ENCODE measurements at places on chromosomes 13 and 19.
A peak's percentile ranks its signal among the peaks of the same experiment; 100 is the strongest.

- no peak for DNase-seq
These were observed 5.5 kb downstream of the RAB11B start for GRCh38 chr19:8395621-8396082.

DNA sequence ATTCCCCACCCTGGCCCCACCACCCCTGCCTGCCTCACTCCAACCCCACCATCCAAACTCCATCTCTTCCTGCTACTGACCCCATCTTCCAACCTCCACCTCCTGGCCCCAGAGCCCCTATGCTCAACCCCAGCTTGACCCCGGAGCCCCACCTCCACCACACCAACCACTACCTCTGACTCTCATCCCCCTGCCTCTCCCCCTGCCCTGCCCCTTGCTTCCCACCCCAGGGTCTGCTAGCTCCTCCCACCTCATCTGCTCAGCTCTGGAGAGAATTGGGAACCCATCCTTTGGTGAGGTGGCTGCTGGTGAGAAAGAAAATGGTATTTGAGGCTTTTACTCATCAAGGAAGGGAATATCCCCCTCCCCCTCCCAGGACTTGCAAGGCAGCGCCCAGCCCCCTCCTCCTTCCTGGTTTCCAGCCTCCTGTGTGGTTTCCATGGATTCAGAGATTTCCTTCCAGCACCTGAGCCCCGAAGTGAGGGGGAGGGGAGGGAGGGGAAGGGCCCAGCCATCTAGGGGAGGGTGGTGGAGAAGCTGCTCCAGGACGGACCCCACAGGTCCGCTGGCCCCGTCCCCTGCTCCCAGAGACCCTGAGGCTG is 11.4 kb upstream of the PEPD start:
- DNase-seq, result no peak

DNA sequence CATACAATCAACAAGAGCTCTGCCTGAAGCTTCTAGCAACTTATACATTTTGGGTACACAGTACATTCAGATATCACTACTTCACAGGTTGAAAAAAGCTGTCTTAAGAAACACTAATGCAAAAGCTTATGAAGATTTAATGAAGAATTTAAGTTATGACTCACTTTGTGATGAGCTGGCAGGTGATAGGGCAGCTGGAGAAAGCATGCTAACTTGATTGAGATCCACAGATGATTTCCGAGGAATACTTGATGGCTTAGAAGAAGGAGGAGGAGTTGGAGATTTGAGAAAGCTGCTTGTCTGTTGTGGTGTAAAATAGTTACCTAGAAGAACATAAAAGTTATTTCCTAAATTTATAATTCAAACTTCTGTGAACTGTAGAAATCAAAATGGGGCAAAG is 23.3 kb downstream of the EXOSC8 start:
- DNase-seq, result no peak

- no peak for DNase-seq
These were observed 407.8 kb downstream of the KLF5 start for GRCh38 chr13:73466561-73466960.

DNA sequence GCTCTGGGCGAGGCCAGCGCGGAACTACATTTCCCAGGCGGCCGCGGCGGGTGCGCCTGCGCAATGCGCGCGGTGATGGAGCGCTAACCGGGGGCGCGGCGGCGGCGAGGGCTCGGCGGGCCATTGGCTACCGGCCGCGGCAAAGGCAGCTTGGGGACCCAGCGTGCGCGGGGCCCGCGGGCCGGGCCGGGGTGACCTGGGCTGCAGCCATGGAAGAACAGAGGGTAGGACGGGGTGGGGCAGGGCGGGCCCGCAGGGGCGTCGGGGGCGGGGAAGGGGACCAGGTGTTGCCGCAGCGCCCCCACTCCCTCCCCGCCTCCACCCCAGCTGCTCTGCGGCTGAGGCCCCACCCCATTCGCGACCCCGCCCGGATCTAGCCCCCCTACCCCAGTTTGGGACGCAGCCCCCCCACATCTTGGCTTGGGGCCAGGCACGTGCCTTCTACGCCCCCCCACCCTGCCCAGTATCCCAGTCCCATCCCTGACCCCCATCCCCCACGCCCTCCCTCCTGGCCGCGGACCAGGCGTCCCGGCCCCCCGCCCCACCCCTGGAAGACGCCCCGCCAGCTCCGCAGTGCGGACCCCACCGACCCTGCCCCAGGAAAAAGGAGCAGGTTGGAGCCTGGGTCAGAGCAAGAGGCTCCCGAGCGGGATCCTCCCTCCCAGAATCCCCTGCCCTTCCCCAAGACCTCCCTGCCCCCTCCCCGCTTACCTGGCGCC is at the start of gene FSD1:
FSD1 (plus strand) TSS at position 61 of the 719 bp plus-strand sequence; CDS start at position 210, 149 bp downstream.
- peak; percentile 84 for DNase-seq

- no peak for DNase-seq
These were observed 261 bp downstream of the FARP1 start for GRCh38 chr13:98143157-98143553.

DNA sequence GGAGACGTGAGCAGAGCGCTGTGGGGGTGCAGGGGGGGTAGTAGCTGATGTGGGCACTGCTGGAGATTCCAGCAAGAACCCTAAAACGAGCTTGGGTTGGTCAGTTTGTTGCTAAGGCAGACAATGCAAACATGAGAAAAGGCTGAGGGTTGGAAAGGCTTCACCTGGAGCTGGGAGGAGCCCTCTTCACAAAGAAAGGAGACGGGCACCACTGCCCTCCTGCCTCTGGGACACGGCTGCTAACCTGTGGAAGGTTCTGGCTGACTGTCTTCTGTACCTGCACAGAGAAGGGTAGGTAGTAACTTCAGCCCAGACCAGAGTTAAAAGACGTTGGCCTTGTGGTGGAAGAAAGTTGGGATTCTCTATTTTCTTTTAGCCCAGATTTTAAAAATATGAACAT is 108.7 kb downstream of the SUCLA2 start:
- DNase-seq, result no peak

- DNase-seq, result no peak
These were observed 7.5 kb upstream of the SBNO2 start for GRCh38 chr19:1181606-1182005.

- DNase-seq, result peak; percentile 76
These were observed 587 bp downstream of the S1PR4 start for GRCh38 chr19:3178973-3179738.

DNA sequence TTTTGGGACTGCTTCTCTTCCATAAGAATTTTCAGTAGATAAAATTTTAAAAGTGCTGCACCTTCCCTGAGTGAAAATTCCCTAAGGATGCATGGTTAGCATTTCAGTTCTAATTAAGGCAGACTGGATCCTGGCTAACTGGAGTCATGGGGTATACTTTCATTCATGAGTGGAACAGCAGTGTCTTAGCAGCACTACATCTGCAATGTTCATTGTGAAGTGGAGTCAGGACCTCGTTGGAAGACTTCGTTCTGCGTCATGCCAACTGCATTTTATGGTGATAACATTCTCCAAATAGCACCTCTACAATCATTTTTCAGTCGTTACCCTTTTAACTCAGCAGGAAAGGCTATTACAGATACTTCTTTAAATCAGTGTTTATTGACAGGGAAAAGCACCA is 25.5 kb downstream of the PHF11 start:
- DNase-seq, result no peak

- peak; percentile 79 for DNase-seq
These were observed 491 bp downstream of the ZNF525 start for GRCh38 chr19:53365899-53366493.

- DNase-seq, result no peak
These were observed 103.9 kb upstream of the SOX1 start for GRCh38 chr13:111963031-111963430.

- DNase-seq, result peak; percentile 84
These were observed 13.6 kb downstream of the CFD start for GRCh38 chr19:873084-873483.

DNA sequence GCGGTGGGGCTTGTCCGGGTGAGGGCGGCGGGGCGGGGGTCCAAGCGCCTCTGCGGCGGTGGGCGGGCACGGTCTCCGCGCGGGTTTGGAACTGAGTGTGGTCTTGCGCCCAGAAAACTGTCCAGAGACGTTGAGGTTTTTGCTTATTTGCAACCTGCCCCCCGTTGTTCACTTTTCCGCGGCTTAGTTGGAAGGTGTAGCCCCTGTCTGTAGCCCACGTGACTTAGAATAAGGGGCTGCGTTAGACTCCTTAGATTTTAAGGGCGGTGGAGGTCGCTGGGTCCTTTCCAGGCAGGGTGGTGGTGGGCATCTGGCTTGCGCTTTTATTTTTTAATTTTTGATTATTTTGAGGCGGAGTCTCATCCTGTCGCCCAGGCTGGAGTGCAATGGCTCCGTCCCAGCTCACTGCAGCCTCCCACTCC is 748 bp downstream of the RPS15 start:
- no peak for DNase-seq

DNA sequence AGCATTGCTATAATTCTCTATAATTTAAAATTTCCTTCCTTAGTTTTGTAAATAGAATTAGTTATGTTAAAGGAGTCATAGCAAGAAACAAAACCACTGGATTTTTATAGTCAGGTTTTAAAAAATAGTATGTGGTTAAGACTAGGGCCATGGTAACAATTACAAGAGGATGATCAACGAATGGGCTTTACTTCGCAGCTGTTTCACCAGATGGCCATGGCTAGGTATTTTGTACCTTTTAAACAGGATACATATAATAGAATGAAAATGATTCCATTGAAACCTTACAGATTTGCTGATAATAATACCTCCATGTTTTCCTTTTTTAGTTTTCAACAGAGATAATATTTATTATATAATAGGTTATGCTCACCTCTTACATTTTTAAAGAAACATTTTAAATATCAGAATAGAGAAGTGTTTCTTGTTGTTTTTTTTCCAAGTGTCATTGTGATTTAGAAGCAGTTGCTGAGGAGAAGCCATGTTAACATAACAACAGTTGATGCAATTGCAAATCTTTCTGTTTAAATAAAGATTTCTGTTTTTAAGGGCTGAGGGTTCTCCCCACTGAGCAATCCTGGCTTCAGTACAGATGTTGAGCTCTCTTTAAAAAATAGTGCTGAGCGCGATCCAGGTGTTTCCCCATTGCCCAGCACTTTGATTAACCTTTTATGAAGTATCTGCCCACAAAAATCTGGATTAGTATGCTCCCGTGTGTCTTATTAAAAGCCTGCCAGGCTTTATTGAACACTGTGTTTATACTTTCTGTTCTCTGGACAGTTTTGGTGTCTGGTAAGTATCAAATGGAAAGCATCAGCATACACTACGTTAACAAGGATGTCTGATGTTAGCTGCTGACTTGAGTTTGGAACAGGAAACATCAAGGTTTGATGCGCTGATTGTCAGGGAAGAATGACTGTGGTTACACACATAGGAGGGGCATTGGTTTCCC is 205.3 kb downstream of the HS6ST3 start:
- no peak for DNase-seq

DNA sequence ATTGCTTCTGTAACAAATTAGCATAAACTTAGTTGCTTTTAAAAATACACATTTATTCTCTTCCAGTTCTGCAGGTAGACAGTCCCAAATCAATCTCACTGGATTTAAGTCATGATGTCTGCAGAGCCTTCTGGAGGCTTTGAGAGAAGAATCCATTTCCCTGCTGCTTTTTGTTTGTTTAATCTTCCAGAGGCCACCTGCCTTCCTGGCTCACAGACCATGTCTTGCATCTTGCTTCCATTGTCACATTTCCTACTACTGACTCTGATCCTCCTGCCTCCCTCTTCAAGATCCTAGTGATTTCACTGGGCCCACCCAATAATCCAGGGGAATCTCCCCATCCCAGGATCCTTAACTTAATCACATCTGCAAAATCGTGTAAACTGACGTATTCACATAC is 473.3 kb downstream of the ITGBL1 start:
- no peak for DNase-seq

DNA sequence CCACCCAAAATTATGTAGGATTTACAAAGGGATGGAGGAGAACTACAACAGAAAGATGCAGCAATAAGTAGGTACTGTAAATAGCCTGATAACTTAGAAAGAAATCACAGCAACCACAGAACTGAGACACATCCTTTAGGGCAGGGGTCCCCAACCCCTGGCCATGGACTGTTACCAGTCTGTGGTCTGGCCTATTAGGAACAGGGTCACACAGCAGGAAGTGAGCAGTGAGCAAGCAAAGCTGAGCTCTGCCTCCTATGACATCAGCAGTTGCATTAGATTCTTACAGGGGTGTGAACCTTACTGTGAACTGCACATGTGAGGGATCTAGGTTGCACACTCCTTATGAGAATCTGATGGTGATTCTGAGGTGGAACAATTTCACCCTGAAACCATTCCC is 997.6 kb downstream of the DIAPH3 start:
- no peak for DNase-seq

- no peak for DNase-seq
These were observed 167.2 kb downstream of the DIAPH3 start for GRCh38 chr13:59996461-59996980.

- DNase-seq, result no peak
These were observed 29.7 kb downstream of the NAXD start for GRCh38 chr13:110644892-110645521.

DNA sequence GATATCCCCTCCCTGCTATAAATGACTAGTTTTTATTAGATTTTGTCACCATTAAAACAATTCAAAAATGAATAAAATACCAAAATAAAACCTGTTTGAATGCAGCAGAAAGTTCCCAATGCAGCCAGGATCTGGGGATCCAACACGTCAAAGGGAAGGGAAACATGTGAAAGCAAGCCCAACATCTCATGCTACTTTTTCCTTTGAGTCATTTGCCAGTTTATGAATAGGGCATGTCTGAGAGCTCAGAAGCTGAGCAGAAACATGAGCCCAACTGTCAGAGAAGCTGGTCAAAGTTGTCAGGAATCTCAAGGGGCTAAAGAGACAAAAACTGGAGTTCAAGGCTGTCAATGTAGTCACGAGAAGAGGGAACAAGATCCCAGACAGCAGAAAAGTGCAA is 526.4 kb downstream of the KLF5 start:
- DNase-seq, result no peak

- no peak for DNase-seq
These were observed 125.5 kb downstream of the KCNRG start for GRCh38 chr13:50140581-50141374.

- DNase-seq, result no peak
These were observed 123.9 kb downstream of the SLC7A1 start for GRCh38 chr13:29471551-29471950.

DNA sequence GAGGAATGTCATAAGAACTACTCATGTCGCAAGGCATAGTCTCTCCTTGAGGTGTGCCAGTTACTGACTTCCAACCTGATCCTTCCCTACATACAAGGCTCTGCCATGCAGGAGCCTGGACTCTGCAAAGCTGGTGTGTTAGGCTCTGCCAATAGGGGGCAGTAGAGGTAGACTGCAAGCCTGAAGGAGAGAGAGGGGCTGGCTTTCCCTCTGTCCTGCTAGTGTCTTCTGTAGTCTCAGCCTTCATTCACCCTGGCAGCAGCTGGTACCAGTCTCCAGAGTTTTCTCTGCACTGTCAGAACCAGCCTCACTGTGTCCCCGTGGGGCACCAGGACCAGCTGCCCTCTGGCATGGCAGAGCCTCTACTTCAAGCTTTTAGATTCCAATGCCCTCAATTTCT is 14.5 kb downstream of the SHISA2 start:
- peak; percentile 66 for DNase-seq

All from activated effector memory CD4-positive, alpha-beta T cell treated with anti-CD3 and anti-CD28 coated beads, Interleukin-2, amount 50 U/mL, for 16 hours (primary cell).